ENCODE measurements at places on chromosomes 1 and 21. TPM values are rescaled to one million over a fixed set of nuclear protein-coding genes. Genes with fewer than 3 reads are reported as not detected.

Gene KRTAP21-2
- not detected for total RNA-seq

DNA sequence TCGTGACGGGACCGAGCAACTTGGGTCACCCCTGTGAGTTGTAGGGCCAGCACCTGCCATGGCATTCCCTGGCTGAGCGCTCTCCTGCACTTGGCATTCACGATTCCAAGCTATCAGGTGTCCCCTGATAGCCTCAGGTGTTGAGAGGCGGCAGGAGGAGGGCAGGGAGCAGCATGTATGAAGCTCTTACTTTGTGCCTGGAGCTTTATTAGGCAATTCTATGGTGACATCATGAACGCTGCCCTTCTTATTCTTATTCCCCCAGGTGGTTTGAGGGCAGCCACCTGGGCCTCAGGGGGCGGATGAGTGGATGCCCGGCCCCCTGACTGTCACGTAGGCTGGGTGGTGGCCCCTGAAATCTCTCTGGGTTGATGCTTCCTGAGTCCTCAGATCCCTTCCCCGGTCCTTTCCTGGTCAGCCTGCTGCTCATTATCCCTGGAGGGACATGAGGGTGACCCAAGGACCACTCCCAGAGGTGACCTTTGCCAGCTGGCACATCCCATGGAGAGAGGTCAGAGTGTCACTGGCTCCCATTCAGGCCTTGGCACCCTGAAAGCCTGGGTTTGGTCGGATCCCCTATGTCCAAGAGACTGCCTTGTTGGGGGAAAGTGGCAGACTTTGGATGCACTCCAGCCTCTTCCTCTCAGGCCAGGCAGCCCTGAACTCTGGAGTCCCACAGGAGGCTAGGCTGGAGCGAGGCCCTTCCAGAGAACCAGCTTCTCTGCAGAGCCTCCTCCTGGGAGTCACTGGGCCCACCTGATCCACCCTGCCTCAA, 51.9 kb downstream of the SPSB1 start:
- no peak for DNase-seq

GRCh38 chr1:12184008-12184681, 17.4 kb downstream of the TNFRSF1B start:
- peak; percentile 64 for DNase-seq

GRCh38 chr1:54834007-54834541, 33.0 kb upstream of the TTC22 start:
- DNase-seq, result no peak

DNA sequence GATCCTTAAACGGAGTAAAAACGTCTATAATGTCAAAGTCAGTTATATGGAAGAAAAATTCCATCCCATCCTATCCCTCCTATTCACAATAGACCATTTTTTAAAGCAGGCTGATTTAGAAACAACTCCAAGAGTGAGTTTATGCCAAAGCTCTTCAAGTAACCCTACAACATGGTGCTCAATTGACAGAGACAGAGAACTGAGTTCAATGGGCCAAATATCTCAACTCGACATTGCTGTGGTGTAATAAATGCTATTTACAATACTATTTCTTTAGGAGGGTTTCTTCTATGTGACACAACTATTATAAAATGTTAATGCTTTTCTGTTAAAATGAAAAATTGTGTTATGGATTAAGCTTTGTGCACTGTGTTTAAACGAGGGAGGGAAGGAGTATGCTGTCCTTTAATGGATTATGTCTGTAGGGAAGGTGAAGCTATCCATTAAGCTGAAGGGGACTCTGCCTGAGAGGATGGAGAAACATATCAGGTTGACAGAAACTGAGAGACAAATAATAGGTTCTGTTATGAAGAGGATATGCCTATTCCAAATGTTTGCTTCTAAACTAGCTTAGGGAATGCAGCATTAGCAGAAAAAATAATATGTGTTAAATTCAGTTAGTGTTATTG, 362.5 kb upstream of the CHRM3 start:
- DNase-seq, result no peak

DNA sequence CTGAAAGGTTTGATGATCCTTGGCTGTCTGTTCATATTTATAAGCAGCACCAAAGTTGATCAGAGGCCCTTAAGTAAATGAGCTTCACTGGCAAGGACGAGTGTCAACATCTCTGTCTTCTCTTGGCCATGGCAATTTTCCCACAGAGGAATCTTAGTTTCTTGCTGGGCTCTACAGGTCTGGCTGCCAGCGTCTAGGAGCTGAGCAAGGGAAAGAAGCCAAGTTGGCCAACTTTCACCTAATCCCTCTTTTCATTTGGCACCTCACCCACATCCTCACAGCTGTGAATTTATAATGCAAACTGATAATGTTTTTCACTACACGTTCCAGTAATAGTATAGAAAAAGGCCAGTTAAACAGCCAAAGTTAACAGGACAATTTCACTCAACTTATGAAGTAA, 99.0 kb upstream of the LBR start:
- no peak for DNase-seq

Measured in ascending aorta (tissue), 2 donors.